ENCODE measurements at places on chromosomes 5 and 9.

DNA sequence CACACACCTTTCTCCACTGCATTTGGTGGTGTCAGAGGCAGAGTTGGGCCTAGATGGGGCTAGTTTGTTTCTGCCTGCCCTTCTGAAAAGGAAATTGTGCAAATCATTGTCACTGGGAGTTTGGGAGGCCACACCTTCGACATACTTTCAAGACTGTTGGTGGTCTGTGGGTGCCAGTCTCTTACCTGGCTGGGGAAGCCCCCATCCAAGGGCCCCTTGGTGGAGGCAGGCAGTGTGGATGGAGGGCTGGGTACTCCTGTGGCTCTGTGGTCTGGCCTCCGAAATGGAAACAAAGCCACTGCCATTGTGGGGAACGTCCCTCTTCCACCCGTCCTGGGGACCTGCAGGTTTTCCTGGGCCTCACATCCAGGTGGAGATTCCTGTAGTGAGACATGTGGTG lies 10.9 kb upstream of the PHYHD1 start:
- no peak for DNase-seq

GRCh38 chr5:9765419-9766140 lies 135.4 kb upstream of the TAS2R1 start:
- DNase-seq = no peak

DNA sequence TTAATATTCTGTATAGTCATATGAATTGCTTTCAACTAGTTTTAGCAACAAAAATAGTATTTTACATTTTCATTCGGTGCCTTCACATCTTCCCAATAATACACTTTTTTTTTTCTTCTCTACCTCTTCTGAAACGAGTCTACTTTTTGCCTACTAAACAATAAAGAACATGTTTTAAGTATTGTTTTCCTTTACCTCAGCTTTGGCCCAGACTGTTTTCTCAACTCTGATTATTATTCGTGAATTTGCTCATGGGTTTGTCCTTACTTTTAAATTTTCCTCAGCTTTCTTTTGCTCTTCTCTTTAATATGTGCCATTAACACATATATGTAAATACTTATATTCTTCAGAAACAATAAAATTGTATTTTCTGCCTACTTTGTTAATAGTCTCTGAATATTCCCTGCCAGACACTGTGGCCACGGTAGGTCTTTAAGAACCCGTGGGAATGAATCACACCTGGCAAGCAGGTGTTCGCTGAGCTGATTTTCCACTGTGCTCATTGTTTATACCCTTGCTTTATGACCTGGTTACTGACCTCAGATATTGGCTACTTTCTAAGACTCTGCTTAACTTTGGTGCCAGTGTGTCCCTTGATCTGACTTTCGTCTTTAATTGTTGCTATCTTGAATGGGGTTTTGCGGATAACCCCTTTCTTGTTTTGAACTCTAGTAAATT lies 49.1 kb downstream of the FAM170A start:
- DNase-seq = no peak

DNA sequence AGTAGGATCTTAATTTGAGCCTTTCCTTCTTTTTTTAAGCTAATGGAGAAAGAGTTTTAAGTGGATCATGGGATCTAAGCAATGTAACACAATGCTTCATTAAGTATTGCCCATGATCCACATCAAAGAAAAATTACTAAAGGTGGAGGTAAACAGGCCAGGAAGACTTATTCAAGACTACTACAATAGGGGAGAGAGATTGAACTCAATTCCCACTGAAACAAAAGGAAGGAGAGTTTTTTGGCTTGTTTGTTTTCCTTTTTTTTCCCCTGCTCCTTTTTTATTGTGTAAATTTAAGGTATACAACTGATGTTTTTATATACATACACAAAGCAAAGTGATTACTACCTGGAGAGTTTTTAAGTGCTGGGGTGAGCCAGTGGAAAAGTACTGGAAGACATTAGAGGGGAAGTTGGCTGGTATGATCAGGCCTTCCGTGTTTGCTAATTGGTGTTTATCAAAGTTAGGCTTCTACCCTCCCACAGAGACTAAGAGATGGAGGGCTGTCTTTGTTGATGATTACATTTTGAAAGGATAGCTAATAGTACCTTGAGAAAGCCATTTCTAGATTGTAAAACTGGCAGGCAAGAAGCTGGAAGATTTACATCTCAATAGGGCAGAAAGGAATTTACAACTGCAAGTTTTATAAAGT lies 262.7 kb downstream of the CHSY3 start:
- DNase-seq = no peak

- DNase-seq = peak; percentile 38
Measured at GRCh38 chr9:105413525-105413924, 34.3 kb upstream of the FSD1L start.

DNA sequence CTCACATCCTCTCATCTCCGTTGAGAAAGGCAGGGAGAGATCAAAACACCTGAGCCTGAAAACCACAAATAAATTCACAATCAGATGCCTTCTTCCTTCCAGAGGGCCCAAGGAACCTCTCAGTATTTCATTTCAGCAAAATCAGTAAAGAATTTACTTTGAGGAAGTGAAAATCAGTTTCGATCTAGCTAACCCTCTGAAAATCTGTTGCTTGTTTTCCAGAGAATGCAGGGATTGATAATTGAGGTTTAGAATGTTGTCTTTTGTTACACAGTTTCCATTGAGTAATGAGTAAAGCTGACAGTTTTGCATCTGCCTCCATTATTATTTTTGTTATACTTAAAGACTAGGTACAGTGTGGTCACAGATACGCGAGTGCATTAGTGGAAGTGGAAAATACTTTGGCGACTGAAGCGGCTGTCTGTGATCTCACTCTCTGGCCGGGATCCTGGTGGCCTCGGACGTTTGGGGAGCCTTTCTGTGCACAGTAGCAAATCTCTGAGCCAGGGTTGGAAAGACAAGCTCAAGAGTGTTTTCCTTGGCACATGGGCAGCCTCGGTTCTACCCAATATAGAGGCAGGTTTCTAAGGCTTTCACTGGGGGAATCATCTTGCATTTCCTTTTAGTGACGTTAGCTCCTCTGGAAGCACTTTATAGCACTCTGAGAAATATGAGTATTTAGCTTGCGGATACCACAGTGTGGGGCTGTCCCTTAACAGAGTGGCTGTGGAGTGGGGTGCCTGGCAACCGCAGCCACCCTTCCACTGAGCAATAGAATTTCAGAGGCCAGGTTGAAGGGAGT lies 32.2 kb upstream of the ANGPTL2 start:
- peak; percentile 67 for DNase-seq

DNA sequence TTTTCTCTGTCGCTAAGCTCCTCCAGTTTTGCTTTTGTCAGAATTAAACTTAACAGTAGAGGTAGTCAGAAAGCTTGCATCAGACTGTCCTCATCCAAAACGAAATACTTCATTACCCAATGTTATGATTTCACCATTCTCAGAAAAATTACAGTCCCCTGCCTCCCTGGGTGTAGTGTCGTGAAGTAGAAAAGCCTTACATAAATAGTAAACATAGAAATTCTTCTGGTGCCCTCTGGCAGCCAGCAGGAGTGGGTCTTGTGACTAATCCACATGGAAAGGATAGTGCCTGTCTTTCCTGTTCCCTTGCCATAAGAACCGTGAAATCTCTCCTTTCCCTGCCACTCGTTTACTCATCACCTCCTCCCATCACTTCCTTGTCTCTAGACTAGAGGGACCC lies 230.6 kb downstream of the GNA14 start:
- DNase-seq = peak; percentile 83

DNA sequence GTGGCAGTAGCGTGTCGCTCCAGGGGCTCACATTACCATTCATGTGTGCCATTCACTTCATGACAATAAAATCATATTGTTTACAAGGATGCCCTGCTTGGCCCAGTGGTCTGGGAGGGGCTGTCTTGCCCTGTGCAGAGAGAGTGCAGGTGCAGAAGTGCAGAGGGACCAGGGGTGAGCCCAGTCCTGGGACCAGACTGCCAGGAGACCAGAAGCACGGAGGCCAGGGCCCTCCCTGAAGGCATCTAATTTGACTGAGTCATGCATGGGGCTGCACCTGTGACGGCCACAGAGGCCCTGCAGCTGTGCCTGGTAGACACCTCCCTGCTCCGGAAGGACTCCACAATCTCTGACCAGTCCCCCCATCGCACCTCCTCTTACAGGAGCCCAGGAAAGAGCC lies 164.4 kb upstream of the FOXD4L5 start:
- no peak for DNase-seq

GRCh38 chr5:170488570-170488969 lies 15.2 kb upstream of the KCNIP1 start:
- DNase-seq = no peak

DNA sequence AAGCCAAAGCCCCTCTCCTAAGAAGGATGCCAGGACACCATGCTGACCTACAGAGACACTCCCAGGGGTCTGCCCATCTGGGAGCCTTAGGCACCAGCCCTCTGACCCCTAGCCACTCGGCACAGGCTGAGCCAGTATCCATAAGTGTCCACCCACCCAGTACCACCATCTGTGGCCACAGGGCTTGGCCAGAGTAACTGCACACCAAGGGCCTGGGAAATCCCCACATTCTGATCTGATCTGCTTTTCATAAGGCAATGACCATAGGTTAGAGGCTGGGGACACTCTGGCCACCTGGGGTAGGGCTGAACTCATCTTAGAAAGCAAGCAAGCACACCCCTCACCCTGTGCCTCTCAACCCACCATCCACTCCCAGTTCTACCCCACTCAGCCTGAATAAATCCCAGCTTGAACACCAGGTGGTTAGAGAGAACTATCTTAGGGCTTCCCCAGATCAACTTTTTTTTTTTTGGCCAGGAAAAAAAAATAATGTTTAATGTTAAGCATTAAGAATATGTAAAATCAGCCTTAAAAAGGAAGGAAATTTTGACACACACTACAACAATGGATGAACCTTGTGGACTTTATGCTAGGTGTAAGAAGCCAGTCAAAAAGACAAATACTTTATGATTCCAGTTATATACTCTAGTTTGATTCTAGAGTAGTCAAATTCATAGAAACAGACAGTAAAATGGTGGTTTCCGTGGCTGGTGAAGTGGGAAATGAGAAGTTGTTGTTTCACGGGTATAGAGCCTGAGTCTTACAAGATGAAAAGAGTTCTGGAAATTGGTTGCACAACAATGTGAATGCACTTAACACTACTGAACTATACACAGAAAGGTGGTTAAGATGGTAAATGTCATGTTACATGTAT lies 6.2 kb downstream of the GNPDA1 start:
- DNase-seq = no peak

GRCh38 chr5:103489307-103489706 lies 73.3 kb downstream of the NUDT12 start:
- no peak for DNase-seq

GRCh38 chr9:133114886-133115603 lies 6.0 kb downstream of the RALGDS start:
- DNase-seq = no peak
